Stimulated activated CD4-positive, alpha-beta T cell treated with anti-CD3 and anti-CD28 coated beads, Interleukin-1b, Interleukin-23, amount 100 ng/mL, for 1 hour (primary cell): ENCODE measurements at places on chromosomes 4 and X.
A peak's percentile ranks its signal among the peaks of the same experiment; 100 is the strongest.

DNA sequence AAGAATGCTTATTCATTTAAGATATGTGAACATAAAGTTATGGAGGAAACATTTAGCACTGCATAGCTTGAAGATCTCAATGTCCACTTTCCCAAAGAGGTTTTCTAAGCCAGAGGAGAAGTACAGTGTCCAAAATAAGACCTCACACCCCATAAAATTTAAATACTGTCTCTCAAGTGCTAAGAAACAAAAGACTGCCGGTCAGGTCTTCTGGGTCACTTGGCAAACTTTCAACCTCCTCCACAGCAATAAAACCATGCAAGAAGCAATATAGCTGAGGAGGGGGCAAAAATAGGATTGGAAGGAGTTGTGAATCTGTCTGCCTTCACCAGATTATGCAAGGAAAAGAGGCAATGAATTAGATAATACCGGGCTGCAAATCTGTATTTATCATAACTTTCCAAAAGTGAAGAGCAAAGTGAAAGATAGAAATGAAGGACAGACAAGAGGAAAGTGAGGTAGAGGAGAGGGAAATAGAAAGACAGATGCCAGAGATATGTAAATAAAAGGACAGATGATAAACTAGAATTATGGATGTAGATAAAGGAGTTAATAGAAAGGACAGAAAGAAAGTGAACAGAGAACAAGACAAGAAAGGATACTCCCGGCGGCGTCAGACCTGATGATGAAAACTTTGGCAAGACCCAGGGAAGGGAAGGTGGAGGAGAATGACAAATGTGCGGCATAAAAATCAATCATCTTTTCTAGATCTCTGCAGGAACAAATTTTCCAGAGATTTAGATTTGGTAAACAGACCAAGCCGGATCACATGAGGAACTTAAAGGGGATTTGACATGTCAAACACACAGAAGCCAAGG lies 152.7 kb upstream of the FAM241A start:
- DNase-seq: no peak

DNA sequence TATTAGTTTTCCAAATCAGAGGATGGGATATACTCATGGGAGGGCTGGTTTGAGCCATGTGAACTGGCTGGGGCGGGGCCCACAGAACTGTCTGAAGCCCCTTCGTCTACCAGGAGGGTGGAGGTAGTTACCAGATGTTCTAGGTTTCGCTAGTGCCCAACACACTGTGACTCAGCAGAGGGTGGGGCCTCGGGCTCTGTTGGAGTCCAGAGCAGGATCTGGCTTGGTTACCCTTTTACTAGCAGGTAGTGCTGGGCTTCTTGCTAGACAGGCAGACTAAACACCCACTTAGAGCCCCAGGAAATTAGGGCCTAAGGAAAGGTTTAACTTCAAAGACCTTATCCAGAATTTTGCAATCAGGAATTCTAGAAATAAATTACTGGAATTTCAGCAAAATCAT lies 56.2 kb upstream of the CHRDL1 start:
- no peak for DNase-seq

- DNase-seq: no peak
Measured at GRCh38 chr4:84799318-84799717, 167.2 kb downstream of the WDFY3 start.

- no peak for DNase-seq
Measured at GRCh38 chr4:3271131-3271530, 21.7 kb upstream of the RGS12 start.

- DNase-seq: no peak
Measured at GRCh38 chr4:138114434-138114833, 127.7 kb downstream of the SLC7A11 start.

DNA sequence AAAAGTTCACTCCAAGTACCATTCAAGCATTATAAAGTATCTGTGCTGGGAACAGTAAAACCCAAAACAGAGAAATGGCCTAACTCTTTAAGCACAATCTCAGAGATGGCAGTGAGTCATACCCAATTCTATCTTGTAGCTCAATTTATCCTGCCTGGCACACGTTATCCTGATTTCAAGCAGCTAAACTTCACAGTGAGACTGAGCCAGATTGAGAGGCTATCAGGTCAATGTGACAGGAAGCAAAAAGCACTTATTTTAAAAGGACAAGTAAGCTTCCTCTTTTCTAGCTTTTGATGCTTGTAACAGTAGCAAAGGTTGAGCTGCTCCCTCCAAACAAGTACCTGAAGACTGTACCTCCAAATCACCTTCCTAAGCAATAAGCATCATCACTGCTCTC lies 324.9 kb downstream of the NAF1 start:
- DNase-seq: no peak

GRCh38 chrX:6667048-6667768 lies 132.3 kb upstream of the VCX3A start:
- no peak for DNase-seq

- no peak for DNase-seq
Measured at GRCh38 chr4:56959100-56959499, 18.3 kb downstream of the NOA1 start.

- DNase-seq: no peak
Measured at GRCh38 chr4:141569141-141569540, 67.2 kb upstream of the IL15 start.

GRCh38 chr4:13329963-13330362 lies 154.2 kb downstream of the RAB28 start:
- no peak for DNase-seq

DNA sequence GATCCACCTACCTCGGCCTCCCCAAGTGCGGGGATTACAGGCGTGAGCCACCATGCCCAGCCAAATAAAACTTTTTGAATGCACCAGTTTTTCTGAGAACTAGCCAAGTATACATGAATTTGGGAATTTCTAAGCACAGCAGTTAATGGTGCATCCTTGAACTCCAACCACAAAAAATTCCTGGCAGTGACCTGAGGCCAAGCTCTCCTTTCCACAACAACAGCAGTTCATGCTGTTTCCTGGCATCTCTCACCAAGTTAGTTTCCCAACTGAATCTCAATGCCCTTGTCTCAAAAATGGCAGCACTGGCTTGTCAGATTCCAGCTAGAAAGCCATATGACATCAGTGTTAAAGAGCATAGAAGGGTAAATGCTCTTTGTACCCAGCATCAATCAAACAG lies 15.9 kb upstream of the XKRX start:
- DNase-seq: no peak

DNA sequence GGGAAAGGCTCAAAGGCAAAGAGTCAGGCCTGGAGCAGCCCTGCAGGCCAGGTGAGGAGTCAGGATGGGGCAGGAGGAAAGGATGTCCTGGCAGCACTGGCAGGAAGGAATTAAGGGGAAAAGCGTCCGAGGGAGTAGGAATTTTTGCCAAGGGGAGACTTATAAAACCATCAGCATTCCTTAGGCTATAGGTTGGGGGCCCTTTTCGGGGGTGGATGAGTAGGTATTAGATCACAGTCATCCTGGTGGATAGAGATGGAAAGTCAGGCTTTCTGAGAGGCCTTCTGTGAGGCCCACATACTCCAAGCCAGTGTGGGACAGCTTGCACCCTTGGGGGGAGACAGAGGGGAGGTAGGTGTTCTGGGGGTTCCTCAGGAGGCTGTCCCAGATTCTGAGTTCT lies 12.3 kb downstream of the STARD8 start:
- no peak for DNase-seq

GRCh38 chr4:14169460-14169859 lies 541.9 kb upstream of the BOD1L1 start:
- DNase-seq: no peak

DNA sequence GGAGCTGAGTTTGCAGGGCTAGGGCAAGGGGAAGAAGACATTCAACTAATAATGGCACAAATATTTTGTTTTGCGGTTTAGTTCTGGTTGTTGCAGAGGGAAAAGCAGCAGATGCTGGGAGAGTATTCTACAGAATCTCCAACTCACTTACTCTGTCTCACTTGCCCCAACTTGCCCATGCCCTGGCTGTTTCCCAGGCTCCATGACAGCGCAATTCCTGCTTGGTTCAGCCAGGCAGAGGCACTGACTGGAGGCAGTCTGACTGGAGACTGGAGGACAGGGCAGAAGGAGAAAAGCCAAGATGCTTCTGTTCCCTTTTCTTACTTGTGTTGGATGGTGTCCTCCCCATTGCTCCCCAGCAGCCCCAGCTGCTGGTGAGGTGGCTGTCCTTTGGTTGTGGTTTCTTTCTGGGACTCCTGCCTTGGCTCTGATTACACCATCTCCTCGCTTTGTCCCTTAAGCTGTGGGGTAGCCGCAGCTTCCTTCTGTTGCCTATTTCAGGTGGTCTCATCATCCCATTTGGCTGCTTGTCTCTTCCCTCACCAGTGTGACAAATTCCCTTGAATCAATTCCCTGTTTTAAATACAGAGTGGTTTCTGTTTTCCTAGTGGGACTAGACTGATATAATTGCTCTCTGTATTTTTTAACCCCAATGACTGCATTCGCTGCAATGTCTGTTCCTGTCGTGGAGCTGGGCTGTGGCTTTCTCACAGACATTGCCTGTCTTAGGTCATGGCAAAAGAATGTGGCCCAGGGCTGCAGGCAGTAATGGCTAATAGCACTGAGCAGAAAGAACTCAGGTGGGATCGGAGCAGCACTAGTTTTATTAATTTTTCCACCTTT lies 24.2 kb upstream of the RASL11B start:
- no peak for DNase-seq

DNA sequence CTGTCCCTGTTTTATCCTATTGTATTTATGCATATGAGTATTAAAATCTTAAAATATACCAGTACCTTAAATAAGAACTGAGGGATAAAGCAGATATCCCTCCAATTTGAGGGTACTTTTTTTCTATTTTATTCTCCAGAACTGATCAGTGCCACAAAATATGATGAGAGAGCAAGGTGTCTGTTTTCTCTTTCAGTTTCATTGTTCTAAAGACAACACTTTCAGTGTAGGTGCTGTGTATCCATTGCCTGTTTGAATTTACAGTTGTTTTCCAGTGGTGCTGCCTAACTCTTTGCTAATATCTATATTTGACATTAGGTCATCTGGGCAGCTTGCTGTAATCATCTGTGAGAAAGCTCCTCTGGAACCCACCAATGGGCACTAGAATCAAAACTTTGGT lies 394.7 kb downstream of the IL1RAPL1 start:
- no peak for DNase-seq

GRCh38 chrX:810186-810585 lies 179.6 kb downstream of the SHOX start:
- DNase-seq: no peak

- DNase-seq: no peak
Measured at GRCh38 chrX:154829926-154830442, 4.5 kb downstream of the SMIM9 start.

- DNase-seq: no peak
Measured at GRCh38 chrX:38351346-38351745, 1.1 kb upstream of the OTC start.

GRCh38 chr4:2419814-2420213 lies 1.1 kb downstream of the CFAP99 start:
- DNase-seq: no peak

- peak; percentile 31 for DNase-seq
Measured at GRCh38 chr4:7828011-7828720, 111.5 kb downstream of the AFAP1 start.

DNA sequence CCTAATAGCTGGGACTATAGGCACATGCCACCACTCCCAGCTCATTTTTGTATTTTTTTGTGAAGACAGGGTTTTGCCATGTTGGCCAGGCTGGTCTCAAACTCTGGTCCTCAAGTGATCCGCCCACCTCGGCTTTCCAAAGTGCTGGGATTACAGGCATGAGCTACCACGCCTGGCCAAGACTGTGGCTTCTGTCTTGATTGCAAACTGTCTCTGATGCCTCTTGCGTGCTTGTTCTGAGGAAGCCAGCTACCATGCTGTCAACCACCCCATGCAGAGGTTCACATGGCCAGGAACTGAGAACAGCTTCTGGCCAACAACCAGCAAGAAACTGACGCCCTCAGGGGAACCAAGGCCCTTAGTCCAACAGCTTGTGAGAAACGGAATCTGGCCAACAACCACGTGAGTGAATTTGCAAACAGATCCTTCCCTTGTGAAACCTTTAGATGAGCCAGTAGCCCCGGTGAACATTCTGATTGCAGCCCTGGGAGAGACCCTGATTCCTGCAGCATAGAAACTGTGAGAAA lies 71.2 kb downstream of the SUPT20HL2 start:
- DNase-seq: no peak
